ENCODE measurements at places on chromosomes 4 and X.
A peak's percentile ranks its signal among the peaks of the same experiment; 100 is the strongest.

DNA sequence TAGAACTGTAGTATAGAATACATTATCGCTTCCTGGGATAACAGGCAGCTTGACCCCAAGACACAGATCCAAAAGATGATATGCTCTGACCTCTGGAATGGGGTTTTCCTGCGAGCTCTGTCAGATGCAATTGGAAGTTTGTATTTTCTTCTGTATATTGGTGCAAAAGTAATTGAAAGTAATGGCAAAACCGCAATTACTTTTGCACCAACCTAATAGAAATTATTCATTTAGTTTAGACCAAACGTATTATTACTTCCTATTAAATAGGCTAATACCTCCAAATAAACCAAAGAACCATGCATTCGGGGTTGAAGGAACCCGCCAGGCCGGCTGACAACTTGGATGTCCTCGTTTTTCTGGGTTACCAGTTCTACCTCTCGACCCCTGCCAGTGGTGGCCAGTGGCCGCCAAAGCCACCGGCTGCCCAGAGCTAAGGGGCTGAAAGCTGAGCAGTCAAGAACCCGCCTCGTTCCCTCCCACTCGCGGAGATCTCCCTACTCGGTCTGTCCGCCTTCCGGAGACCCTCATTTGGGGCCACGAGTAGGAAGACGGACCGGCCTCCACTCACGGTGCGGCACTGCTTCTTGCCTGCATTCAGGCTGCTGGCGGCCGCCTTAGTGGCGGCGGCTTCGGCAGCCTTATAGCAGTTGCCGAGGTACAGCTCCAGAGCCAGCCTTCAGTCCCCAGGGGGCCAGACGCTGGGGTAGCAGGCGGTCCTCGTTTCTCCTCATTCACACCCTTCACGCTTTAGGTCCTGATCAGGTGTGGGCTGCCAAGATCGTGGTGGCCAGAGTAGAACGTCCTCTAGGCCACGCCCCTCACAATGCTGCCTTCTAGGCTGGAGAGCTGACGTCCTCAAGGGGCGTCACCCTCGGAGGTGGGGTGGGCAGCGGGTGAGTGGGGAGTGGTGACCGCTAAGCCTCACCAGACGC, 121.9 kb downstream of the RBMX2 start:
- no peak for DNase-seq

- DNase-seq: no peak
Observed at GRCh38 chrX:74449937-74450330, 28.6 kb downstream of the SLC16A2 start.

- no peak for DNase-seq
Observed at GRCh38 chr4:56655627-56656345, 25.3 kb downstream of the HOPX start.

- no peak for DNase-seq
Observed at GRCh38 chrX:44035571-44035970, 62.4 kb upstream of the NDP start.

GRCh38 chr4:51853027-51853682, 10.2 kb downstream of the DCUN1D4 start:
- DNase-seq: no peak

- no peak for DNase-seq
Observed at GRCh38 chrX:115579327-115579726, 18.4 kb downstream of the PLS3 start.

GRCh38 chrX:129797251-129797906, 17.6 kb downstream of the SASH3 start:
- no peak for DNase-seq

DNA sequence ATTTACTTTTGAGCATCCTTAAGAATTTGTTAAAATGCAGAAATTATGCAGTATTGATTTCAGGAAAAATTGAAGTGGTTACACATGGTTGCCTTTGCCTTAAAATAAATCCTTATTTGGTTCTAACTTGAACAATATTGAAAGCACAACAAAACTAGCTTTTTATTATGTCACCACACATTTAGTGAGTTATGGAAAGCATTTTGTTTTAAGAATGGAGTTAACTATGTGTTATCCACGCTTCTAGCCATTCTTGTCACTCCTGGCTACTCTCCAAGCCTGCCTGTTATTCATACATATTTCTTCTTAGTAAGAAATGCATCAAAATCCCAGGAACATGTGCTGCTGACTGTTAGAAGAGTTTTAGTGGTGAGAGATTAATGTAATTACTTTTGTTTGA, 73.9 kb downstream of the FAT4 start:
- DNase-seq: no peak

DNA sequence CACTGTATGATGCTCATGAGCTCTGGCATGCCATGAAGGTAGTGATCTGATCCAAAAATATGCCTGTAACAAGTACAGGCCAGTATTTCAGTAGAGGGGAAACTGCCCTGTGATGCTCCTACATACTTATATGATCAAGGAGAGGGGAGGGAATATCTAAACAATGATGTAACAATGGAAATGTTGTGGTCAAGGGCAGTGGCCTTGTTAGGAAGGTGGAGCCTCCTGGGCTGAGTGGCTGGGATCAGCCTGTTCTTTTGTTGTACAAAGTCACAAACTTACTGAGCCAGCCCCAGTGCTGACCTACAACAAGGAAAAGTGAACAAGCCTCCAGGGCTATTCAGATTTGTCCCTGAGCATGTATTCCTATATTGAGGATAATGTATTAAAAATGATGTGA, 70.3 kb downstream of the ANXA10 start:
- DNase-seq: no peak

GRCh38 chrX:37350034-37350365, 836 bp downstream of the PRRG1 start:
- no peak for DNase-seq

DNA sequence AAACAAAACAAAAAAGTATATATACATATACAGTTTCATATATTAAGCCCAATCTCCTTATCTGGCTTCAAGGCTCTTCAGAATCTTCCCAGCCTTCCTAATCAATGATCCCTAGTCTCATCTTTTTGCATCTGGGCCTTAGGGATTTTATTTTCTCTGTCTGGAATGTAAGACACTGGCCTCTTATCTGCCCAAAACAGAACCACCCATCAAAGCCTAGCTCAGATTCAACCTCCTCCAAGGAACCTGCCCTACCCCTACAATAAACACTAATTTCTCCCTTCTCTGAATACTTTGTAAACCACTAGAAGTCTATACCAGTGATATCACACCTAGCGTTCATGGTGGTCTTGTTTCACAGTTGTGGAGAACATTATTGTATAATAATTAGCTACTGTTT, 23.2 kb upstream of the GAB1 start:
- DNase-seq: no peak

GRCh38 chr4:148064451-148064850, 332.6 kb downstream of the ARHGAP10 start:
- no peak for DNase-seq

DNA sequence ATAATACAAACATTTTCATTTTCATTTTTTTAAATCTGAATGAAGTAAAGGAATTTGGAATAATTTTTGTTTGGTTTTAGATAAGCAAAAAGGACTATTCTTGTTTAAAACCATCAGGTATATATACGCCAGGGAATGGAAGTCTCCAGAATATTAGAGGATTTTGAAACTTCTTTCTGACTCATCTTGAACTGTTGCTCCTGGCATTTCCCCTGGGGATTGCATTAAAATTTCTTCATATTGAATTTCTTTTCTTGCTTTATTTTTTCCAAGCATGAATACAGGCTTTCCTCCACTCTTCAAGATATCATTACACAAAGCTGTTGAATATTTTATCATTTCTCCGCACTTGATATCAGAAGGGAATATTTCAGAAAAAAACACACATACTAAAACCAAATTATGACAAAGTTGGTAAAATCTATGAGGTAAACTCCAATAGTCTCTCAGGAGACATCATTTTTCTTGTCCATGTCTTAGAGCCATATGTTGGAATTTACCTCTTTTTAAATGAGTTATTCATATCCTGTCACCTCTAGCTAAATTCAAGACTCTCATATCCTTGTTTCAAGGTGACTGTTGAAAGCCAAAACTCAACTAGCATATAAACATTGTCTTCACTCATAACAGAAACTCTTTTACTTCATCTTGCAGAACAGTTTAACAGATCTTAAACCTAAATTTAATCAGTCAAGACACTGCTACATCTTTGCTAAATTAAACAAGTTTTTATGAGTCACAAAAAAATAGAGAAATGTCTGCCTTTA, 20.7 kb upstream of the CSN1S1 start:
- DNase-seq: no peak

- DNase-seq: no peak
Observed at GRCh38 chr4:17531538-17532285, 16.7 kb downstream of the CLRN2 start.

DNA sequence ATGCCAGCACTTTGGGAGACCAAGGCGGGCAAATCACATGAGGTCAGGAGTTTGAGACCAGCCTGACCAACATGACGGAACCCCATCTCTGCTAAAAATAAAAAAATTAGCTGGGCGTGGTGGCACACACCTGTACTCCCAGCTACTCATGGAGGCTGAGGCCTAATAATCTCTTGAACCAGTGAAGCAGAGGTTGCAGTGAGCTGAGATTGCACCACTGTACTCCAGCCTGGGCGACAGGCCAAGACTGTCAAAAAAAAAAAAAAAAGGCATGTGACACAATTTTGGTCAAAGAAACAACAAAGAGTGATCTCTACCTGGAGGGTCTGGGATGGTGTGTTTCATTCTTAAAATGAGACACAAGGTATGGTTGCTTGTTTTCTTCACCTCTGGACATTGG, 188.2 kb upstream of the HS3ST1 start:
- DNase-seq: no peak

- DNase-seq: no peak
Observed at GRCh38 chr4:142202404-142203332, 566.3 kb downstream of the IL15 start.

- no peak for DNase-seq
Observed at GRCh38 chrX:118726887-118727685, at the start of gene IL13RA1. TSS of gene IL13RA1 (plus strand) at chrX:118727606. CDS start at chrX:118727639, 33 bp downstream.

GRCh38 chrX:36974911-36975310, 33.3 kb upstream of the FAM47C start:
- no peak for DNase-seq

GRCh38 chrX:53028678-53029077, 19.9 kb upstream of the GPR173 start:
- DNase-seq: no peak

DNA sequence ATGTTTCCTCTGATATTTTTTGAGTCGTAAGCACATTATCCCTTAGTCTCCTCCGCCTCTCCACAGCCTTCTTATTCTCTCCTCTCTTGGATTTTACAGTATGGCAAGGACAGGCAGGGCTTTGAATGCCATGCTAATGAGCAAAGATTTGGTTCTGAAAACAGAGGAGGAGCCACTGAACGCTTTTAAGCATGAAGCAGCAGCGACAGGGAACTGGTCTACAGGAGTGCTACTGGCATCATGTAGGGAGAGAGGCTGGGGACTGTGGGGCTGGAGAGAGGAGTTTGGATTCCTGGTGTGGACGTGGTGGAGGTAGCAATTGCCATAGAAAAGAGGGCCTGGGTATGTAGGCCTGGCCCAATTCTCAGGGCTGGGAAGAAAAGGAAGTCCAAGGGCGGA, 4.6 kb upstream of the CD99L2 start:
- DNase-seq: no peak

- DNase-seq: no peak
Observed at GRCh38 chrX:69146739-69147138, 18.5 kb downstream of the PJA1 start.

GRCh38 chrX:51332188-51332942, at the start of gene NUDT10:
TSS of gene NUDT10 (plus strand) at chrX:51332822. CDS start at chrX:51332966, 144 bp downstream.
- DNase-seq: peak; percentile 24

GRCh38 chrX:103517246-103517645, 2.0 kb downstream of the RAB40A start:
- DNase-seq: no peak

DNA sequence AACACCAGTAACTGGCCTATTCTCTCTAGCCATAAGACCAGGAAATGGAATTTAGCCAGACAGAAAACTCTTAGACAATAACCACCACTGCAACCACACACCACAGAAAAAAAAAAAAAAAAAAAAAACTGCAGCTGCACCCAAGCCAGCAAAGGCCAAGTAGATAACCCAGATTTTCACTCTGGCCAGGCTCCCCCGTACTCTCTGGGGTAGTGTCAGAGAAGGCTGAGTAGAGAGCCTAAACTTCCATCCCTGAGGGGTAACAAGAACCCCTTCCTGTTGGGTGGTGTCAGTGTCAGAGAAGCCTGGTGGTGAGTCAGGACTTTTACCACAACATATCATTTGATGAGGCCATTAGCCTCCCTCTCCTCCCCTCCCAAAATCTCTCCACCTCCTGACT, 5.6 kb upstream of the DLG3 start:
- no peak for DNase-seq

- DNase-seq: no peak
Observed at GRCh38 chrX:44344687-44345086, 1.2 kb upstream of the EFHC2 start.

GRCh38 chrX:68443155-68443868, 10.0 kb upstream of the OPHN1 start:
- no peak for DNase-seq

DNA sequence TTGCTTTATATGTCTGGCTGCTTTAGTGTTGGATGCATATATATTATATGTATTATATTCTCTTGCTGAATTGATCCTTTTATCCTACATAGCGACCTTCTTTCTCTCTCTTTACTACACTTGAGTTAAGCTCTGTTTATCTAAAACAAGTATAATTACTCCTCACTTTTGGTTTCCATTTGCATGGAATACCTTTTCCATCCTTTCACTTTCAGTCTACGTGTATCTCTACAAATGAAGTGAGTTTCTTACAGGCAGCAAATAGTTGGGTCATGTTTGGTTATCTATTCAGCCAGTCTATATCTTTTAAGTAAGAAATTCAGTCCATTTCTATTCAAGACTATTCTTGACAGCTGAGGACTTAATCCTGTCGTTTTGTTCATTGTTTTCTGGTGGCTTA, 167.5 kb upstream of the USP38 start:
- DNase-seq: no peak

DNA sequence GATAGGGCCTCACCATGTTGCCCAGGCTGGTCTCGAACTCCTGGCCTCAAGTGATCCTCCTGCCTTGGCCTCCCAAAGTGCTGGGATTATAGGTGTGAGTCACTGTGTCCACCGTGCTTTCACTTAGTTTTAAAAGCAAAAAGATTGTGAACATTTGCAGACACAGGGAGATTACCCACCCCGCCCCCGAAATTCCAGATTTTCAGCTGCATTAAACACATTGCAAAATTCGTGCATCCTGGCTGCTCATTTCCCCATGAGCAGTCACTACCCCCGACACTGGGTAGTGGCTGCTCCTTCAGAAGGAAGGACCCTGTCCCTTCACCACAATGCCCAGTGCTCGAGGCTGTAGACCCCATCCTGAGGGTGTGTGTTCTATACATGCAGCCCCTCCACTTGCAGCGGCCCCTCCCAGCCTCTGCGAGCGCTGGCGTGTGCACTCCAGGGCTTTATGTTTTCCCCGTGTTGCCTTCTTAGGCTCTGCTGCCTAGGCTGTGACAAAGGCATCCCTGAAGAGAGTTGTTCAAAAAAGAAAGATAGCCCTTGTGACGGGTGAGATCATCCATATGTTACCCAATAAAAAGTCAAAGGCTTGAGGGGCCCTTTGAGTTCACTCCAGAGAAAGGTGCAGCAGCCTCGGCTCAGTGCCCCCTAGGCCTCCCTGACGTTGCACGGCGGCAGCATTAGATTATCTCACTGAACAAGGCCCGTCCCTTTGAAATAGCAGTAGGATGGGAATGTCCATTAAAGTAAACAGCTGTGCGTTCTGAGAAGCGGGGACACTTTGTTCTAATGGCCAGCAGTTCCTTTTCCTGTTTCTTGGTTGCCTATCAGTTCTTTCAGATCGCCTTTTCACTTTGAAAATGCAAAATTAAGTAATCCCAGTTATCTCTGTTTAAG, 71.6 kb downstream of the SHROOM2 start:
- DNase-seq: no peak

GRCh38 chr4:121177246-121178137, 13.4 kb upstream of the TNIP3 start:
- no peak for DNase-seq
